Smooth muscle cell of the brain vasculature (primary cell): ENCODE measurements at places on chromosomes 5 and 9.

DNA sequence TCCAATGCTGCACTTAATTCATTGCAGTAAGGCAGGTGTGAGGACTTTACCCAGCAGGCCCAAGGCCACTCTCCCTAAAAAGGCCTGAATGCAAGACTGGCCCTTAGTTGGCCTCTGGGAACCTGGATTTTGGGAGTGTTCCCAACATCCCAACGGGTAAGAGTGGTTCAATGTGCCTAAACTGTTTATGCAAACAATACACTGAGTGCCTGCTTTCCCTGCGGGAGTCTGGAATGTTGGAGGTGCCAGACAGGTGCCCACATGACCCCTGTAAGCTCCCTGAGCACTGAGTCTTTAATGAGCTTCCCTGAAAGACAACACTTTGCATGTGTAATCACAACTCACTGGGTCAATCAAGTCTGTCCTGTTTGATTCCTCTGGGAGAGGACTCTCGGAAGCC is 37.4 kb downstream of the NSUN2 start:
- no peak for DNase-seq

DNA sequence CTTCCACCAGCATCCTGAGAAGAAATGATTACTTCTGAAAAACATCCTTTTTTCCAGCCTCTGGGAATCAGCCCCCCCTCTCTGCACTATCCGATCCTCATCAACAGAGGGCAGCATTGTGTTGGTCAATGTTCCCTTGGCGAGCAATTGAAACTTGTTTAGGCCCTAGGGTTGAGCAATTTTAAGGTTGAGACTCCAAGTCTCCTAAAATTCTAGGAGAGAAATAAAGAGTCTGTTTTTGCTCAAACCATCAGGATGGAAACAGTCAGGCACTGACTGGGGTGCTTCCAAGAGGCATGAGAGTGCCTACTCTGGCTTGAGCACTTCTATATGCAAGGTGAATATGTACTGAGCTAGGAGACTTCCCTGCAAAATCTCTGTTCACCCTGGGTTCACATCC is 12.4 kb upstream of the CYFIP2 start:
- DNase-seq = no peak

GRCh38 chr5:142008813-142009212 is 4.0 kb downstream of the GNPDA1 start:
- DNase-seq = no peak

- DNase-seq = no peak
Observed at GRCh38 chr5:158727771-158728311, 371.9 kb downstream of the EBF1 start.
